ENCODE measurements at places on chromosomes 16 and 17.

- no peak for DNase-seq
Measured at GRCh38 chr16:1794221-1794871, 841 bp upstream of the IGFALS start.

DNA sequence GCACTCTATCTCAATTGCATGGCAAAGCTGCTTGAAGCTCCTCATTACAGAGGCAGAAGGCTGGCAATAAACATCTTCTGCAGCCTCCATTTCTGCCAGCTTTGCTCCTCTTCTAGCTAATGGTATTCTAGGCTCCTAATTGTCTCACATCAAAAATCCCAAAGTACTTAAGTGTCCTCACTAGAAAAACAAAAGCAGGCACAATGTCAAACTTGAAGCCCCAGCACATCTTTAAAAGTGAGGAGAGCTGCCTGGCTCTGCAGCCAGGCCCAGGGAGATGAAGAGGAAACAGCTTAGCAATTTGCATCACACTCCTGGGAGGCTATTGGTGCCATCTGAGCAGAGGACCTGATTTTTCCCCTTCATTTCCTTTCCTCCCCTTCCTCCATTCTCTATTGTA, 197.1 kb downstream of the KCNJ2 start:
- DNase-seq = no peak

DNA sequence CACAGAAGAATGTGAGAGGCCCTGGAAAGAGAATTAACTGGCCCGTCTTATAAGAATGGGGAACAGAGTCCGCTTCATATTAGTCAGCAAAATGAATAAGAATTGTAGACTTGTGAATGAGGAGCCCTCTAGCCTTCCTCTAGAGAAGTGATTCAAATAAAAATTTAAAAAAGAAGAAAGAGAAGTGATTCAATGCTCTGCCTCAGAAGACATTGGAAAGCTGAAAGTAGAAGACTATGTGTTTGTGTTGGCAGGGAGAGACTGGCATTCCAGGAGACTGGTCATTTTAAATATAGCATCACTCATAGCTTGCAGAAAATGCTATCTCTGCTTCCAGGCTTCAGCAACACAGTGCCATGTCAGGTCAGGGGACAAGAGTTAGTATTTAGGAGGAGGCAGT, 190.6 kb upstream of the HS3ST3A1 start:
- peak; percentile 13 for DNase-seq

- no peak for DNase-seq
Measured at GRCh38 chr17:48052956-48053757, 5.0 kb downstream of the NFE2L1 start.

DNA sequence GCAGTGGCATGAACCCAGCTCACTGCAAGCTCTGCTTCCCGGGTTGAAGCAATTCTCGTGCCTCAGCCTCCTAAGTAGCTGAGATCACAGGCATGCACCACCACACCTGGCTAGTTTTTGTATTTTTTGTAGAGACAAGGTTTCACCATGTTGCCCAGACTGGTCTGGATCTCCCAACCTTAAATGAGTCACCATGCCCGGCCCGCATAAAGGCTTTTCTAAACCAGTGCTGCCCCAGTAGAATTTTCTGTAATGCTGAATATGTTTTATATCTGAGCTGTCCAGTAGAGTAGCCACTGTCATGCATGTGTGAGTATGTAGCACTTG, 36.9 kb upstream of the WSB1 start:
- no peak for DNase-seq

DNA sequence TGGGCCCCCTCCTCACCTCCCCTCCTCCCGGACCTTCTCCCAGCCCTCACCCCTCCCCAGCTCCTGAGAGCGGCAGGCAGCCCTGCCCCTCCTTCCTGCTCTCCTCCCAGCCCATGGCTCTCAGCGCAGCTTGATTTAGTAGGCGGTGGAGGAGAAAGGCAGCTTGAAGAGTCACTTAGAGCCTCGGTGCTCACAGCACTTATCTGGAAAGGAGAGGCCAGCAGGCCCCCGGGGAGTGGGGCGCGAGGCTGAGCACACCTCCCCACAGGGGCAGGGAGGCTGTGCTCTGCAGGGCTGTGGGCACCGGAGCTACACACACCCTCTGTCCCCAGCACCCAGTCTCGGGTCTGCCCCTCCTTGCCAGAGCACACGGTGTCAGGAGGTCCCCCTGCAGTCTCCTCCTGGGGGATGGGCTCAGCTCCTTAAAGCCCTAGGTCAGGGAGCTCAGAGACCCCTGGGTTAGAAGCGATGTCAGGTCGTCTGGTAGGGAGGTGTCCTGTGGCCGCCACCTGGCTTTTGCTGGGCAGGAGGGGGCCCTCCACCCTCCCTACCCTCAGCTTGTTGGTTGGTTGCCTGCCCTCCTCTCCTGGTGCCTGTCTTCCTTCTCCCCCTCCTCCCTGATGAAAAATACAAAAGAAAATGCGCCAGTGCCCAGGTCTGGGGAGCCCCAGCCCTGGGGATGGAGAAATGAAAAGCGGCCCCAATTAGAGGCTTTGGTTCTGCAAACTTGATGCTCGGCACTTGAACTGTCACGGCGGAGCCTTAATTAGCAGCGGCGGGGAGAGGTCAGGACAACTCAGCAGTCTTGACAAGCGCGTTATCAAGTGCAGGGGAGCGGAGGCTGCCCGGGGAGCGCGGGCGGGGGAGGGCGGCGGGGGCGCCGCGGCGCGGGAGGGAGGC, 151.1 kb upstream of the GSE1 start:
- DNase-seq = peak; percentile 68

- no peak for DNase-seq
Measured at GRCh38 chr16:23534868-23535860, 22.0 kb downstream of the EARS2 start.

DNA sequence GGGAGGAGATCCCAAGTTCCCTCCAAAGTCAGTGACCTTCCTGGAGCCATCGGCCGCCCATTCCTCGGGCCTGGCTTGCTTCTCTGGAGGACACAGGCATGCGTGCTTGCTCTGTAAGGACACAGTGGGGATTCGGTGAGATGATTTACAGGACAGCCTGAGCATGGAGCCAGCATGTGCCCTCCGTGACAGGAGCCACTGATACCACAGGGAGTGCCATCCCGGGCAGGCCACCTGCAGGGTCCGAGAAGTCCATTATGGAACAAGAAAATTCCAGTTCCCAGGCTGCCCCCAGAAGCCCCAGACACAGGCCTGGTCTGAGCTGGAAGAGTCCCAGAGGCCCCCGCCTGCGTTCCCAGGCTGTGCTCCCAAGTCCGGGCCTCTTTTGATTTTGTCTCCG, 47.9 kb downstream of the FOXL1 start:
- no peak for DNase-seq

- no peak for DNase-seq
Measured at GRCh38 chr16:89101303-89102040, 7.8 kb downstream of the ACSF3 start.

GRCh38 chr17:62854098-62854680, 46.1 kb upstream of the MARCHF10 start:
- DNase-seq = no peak

- no peak for DNase-seq
Measured at GRCh38 chr17:42514279-42514678, 21.8 kb upstream of the NAGLU start.

DNA sequence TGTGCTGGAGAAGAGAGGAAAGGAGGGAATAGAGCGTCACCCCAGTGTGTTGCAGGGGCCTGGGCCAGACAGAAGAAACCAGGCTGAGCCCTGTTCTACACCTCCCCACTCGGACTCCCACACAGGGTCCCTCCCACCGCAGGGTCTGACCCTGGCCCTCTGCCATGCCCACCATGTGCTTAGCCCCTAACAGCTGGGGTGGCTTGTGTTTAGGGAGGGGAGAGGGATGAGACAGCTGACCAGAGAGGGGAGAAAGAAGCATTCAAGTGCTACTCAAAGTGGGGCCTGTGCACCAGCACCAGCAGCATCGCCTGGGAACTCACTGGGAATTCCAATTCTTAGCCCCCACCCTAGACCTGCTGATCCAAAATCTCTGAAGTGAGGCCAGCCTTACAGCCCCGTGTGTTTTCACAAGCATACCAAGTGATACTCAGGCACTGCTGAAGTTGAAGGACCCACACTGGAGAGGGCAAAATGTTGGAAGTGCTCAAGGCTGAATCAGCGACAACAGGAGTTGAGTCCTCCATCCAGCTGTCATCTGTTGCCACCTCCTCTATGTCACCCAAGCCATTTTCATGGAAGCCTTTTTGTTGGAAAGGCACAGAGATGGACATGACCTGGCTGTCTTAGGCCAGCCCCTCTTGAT, 47.0 kb downstream of the FZD2 start:
- DNase-seq = no peak
